PC-9 (cell line): ENCODE measurements at places on chromosomes 6 and 20. TPM values are rescaled to one million over a fixed set of nuclear protein-coding genes. Genes with fewer than 3 reads are reported as not detected.

The DPPA5 gene
- total RNA-seq, result not detected in 2 replicates

The CD83 gene
- total RNA-seq, result 3.2 and 3.6 TPM in 2 replicates

DNA sequence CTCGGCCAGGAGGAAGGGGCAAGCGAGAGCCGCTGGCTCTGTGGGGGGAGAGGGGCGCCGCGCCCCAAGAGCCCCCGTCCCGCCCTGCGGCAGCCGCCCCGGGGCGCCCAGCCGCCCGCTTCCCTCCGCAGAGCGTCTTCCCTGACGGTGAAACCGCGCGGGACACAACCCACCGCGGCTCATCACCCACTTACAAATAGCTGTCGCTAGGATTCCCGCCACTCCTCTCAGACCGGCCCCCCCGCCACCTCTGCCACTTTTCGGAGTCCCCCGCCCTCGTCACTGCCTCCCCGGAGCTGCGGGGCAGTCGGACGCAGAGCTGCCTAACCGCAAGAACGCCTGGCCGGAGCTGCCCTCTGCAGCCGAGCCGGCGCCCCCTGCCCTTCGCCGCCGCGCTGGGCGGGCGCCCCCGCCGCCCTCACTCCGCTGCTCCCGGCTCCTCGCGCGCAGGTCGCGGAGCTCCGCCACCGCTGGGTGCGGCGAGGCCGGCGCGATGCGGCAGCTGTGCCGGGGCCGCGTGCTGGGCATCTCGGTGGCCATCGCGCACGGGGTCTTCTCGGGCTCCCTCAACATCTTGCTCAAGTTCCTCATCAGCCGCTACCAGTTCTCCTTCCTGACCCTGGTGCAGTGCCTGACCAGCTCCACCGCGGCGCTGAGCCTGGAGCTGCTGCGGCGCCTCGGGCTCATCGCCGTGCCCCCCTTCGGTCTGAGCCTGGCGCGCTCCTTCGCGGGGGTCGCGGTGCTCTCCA is at the start of gene SLC35D3:
Gene SLC35D3 (plus strand): TSS at position 366 of the 749 bp plus-strand sequence. CDS start 128 bp downstream, at position 494.
- H3K27me3 ChIP-seq, result no peaks in the 10 kb centered on the region
- no peak within 1 kb of the TSS for H3K27ac ChIP-seq

- no peak overlapping the region for H3K4me3 ChIP-seq
- no peaks in the 10 kb centered on the region for H3K27me3 ChIP-seq
- no peak for DNase-seq
- H3K36me3 ChIP-seq, result peaks cover 6% of the 10 kb centered on the region; the same call in 1 of the 2 replicates
- H3K4me1 ChIP-seq, result peaks cover 37% of the 10 kb centered on the region
- H3K27ac ChIP-seq, result no peak overlapping the region
Observed at GRCh38 chr6:124995131-124995530, 32.9 kb downstream of the RNF217 start.

The RTEL1 gene
- 36.0 and 37.4 TPM in 2 replicates for total RNA-seq

The GSTA1 gene
- total RNA-seq, result not detected in 2 replicates

The CLVS2 gene
- total RNA-seq, result not detected in 2 replicates

GRCh38 chr6:122069932-122070331 is 329.5 kb upstream of the HSF2 start:
- H3K4me1 ChIP-seq, result no peaks in the 10 kb centered on the region
- H3K36me3 ChIP-seq, result no peaks in the 10 kb centered on the region
- H3K27ac ChIP-seq, result no peak overlapping the region
- no peak overlapping the region for H3K4me3 ChIP-seq
- no peaks in the 10 kb centered on the region for H3K27me3 ChIP-seq

The FRK gene
- total RNA-seq, result 14.4 and 17.2 TPM in 2 replicates

The OR14J1 gene
- total RNA-seq, result not detected in 2 replicates

- no peaks in the 10 kb centered on the region for H3K4me1 ChIP-seq
- peaks cover 5% of the 10 kb centered on the region; the same call in 1 of the 2 replicates for H3K36me3 ChIP-seq
- H3K27me3 ChIP-seq, result no peaks in the 10 kb centered on the region
- no peak for DNase-seq
- no peak overlapping the region for H3K4me3 ChIP-seq
- H3K27ac ChIP-seq, result no peak overlapping the region
Observed at GRCh38 chr6:17831135-17831534, 124.4 kb upstream of the NUP153 start.

- H3K4me3 ChIP-seq, result no peak within 1 kb of the TSS
- no peak for DNase-seq
- H3K27ac ChIP-seq, result no peak within 1 kb of the TSS
- H3K36me3 ChIP-seq, result no peaks in the 10 kb centered on the region
- no peaks in the 10 kb centered on the region for H3K27me3 ChIP-seq
Observed at GRCh38 chr6:152697634-152698033, at the start of gene MYCT1. MYCT1 (plus strand) TSS chr6:152697897; CDS start chr6:152697903, 6 bp downstream.

- no peaks in the 10 kb centered on the region for H3K4me1 ChIP-seq
- H3K27ac ChIP-seq, result no peak overlapping the region
- DNase-seq, result no peak
- H3K36me3 ChIP-seq, result no peaks in the 10 kb centered on the region
- no peak overlapping the region for H3K4me3 ChIP-seq
Observed at GRCh38 chr6:41887331-41887751, 7.8 kb downstream of the USP49 start.

DNA sequence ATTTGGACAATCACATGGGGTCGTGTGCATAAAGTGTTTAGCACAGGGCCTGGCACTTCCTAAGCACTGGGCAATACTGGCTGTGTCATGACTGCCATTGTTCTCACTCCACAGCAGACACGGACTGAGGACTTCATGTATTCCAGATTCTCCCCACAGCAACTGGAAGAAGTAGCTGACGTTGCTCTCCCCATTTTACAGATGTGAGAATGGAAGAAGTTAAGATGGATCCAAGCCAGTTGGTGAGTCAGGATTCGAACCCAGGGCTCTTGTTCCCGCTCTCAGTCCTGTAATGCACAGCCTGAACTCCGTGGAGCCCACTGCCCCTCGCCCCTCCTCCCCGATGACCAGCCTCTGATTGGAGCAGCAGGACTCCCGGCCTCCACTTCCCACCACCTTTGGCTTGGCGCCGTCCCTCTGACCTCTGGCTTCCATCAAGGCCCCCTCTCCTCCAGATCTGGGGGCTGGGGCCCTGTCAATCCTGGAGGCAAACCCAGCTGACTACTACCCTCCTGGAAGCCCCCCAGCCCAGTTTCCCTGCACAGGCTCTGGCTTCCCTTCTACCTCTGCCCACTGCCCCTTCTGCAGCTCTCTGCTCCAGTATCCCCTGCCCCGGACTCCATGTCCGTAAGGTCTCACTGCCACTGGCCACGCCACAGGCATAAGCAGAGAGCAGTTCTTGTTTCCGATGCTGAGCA is 12.7 kb downstream of the NOL4L start:
- no peak overlapping the region for H3K4me3 ChIP-seq
- no peak for DNase-seq
- no peaks in the 10 kb centered on the region for H3K27me3 ChIP-seq
- no peak overlapping the region for H3K27ac ChIP-seq
- H3K36me3 ChIP-seq, result no peaks in the 10 kb centered on the region

The ULBP3 gene
- 3.8 and 4.2 TPM in 2 replicates for total RNA-seq

The DSP gene
- total RNA-seq, result 109 and 117 TPM in 2 replicates

The CST9L gene
- not detected in 2 replicates for total RNA-seq

DNA sequence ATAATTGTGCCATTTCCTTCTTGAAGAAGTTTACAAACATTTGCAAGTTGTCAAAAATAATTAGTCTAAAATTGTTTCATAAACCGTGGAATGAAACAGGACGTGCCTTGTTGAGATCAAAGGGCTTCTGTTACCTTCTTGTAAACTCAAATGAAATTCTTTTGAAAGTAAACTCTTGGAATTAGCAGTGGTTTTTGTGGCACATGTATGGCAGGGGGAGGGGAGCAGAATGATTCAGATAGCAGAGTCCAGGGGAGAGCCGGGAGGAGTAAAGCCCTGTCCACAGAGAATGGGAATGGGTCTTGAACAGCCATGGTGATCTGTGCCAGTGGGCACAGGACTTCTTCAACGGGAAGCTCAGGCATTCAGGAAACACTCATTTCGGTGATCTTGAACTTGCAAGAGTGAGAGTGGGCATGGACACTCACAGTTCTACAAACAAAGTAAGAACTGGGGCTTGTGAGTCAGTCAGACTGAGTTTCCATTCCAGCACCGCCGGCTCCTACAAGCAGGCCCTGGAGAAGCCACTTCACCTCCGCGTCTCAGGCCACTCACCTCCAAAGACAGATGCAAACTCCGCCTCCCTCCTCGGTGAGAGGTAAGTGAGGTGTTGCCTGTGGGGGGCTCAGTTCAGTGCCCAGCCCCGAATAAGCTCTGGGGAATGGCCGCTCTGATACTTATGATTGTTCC is 143.1 kb downstream of the CDH26 start:
- no peaks in the 10 kb centered on the region for H3K36me3 ChIP-seq
- H3K4me3 ChIP-seq, result no peak overlapping the region
- no peak overlapping the region for H3K27ac ChIP-seq
- H3K4me1 ChIP-seq, result no peaks in the 10 kb centered on the region

GRCh38 chr6:24667378-24667803 is 514 bp downstream of the ACOT13 start:
- DNase-seq, result peak; percentile 54
- H3K4me3 ChIP-seq, result peak overlapping the region; percentile 98
- H3K27ac ChIP-seq, result peak overlapping the region; percentile 97
- H3K36me3 ChIP-seq, result peaks cover 36% of the 10 kb centered on the region
- no peaks in the 10 kb centered on the region for H3K27me3 ChIP-seq

- peaks cover 13% of the 10 kb centered on the region for H3K4me1 ChIP-seq
- no peaks in the 10 kb centered on the region for H3K27me3 ChIP-seq
- H3K4me3 ChIP-seq, result no peak overlapping the region
- DNase-seq, result no peak
Observed at GRCh38 chr6:42454428-42454791, 2.7 kb upstream of the TRERF1 start.

The COL19A1 gene
- not detected in 2 replicates for total RNA-seq

The OR2H1 gene
- not detected in 2 replicates for total RNA-seq

- H3K4me1 ChIP-seq, result no peaks in the 10 kb centered on the region
- no peak overlapping the region for H3K27ac ChIP-seq
- H3K4me3 ChIP-seq, result no peak overlapping the region
- H3K36me3 ChIP-seq, result no peaks in the 10 kb centered on the region
- H3K27me3 ChIP-seq, result peaks cover 19% of the 10 kb centered on the region
Observed at GRCh38 chr6:169785566-169785965, 34.1 kb downstream of the ERMARD start.

The CRISP2 gene
- total RNA-seq, result not detected in 2 replicates
